ENCODE measurements at places on chromosomes 13 and 19.
A peak's percentile ranks its signal among the peaks of the same experiment; 100 is the strongest.

GRCh38 chr19:13611596-13611995, 105.3 kb upstream of the CACNA1A start:
- DNase-seq = no peak

DNA sequence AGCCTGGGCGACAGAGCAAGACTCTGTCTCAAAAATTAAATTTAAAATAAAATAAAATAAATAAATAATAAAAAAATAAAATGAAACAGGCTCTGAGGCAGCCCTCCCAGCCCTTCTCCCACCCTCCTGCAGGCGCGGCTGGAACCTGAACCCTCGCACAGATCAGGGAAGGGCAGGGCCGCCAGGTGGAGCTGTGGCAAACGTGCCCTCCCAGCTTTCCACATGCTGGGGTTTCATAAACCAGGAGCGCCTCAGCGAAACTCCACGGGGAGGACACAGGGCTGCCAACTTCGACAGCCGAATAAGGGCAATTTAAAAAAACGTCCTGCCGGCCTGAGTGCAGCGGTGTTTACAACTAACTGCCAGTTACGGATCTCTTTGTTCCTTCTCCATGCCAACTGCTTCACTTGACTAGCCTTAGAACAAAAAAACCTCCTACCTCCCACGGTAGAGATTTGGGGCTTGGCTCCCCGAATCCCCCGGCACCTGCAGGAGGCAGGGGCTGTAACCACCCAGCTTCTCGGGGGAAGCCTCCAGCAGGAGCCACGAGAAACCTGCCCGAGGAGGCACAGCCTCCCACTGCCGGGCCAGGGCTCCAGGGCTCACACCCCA, 15.9 kb downstream of the ZNF787 start:
- peak; percentile 51 for DNase-seq

GRCh38 chr13:32737111-32737571, 150.9 kb downstream of the PDS5B start:
- no peak for DNase-seq

GRCh38 chr19:19140476-19140875, 2.2 kb upstream of the TMEM161A start:
- no peak for DNase-seq

- no peak for DNase-seq
Measured at GRCh38 chr19:9849791-9850190, 14.7 kb downstream of the PIN1 start.

DNA sequence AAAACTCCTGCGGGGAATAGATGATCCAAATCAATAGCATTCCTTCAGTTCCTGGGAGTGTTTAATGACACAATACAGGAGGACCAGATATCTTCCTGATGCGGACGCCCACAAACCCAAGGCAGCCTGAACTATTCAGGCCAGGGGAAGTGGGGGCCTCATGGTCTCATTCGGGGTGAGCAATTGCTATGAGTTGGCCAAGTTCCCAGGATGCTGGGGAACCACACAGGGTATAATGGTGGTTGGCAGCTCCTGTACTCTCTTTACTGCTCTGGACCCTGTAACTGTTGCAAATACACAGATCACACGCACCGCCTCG, 401.2 kb downstream of the IRS2 start:
- DNase-seq = no peak

- DNase-seq = no peak
Measured at GRCh38 chr13:92494915-92495314, 731.7 kb upstream of the GPC6 start.

- DNase-seq = no peak
Measured at GRCh38 chr13:29546662-29547061, 48.8 kb downstream of the SLC7A1 start.

GRCh38 chr13:26881154-26881553, 120.6 kb upstream of the GPR12 start:
- no peak for DNase-seq

DNA sequence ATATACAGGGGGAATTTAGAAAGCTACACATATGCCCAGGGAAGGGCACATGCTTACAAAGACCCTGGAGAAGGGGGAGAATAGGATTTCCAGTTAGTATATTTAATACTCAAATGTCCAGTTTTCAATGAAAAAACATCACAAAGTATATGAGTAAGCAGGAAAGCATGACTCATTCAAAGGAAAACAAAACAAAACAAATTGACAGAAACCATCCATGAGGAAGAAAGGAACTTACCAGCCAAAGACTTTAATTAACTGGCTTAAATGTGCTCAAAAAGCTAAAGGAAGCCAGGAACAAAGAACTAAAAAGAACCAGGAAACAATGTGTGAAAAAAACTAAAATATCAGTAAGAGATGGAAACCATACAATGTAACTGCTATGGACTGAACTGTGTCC, 716.2 kb upstream of the ARGLU1 start:
- no peak for DNase-seq

GRCh38 chr13:82330499-82330898, 1551.8 kb downstream of the SLITRK1 start:
- no peak for DNase-seq

- no peak for DNase-seq
Measured at GRCh38 chr13:91112201-91112923, 235.1 kb upstream of the MIR17HG start.

DNA sequence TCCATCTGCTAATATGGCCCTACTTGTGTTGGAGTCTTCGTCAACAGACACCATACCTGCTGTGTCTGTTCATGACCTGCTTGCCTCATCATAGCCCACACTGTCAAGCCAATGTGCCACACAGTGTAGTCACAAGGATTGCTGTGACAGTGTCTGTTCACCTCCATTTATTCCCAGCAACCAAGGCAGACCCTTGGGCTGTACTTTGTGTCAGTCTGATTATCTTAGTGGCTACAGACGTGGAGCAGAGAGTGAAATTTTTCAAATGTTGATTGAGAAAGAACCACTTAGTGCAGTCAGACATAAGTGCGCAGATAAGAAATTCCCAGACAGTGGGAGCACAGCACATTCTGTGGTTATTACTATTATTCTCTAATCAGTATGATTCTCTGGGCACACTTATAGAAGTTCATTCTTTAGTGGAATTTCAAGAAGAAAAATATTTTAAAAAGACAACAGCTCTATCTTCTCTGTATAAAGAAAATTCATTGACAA, 184.6 kb downstream of the GPC6 start:
- DNase-seq = no peak

All from stimulated activated CD4-positive, alpha-beta T cell treated with anti-CD3 and anti-CD28 coated beads, Interleukin-2, amount 100 ng/mL, for 24 hours (primary cell).